ENCODE measurements at places on chromosomes 2 and 18. TPM values are rescaled to one million over a fixed set of nuclear protein-coding genes. Genes with fewer than 3 reads are reported as not detected.
A peak's percentile ranks its signal among the peaks of the same experiment; 100 is the strongest.

- no peak for DNase-seq
Observed at GRCh38 chr18:47345291-47345690, 93.8 kb upstream of the SKOR2 start.

GRCh38 chr2:32801741-32802140 lies 145.0 kb upstream of the LTBP1 start:
- DNase-seq, result no peak

GRCh38 chr2:119549241-119549640 lies 5.0 kb downstream of the CFAP221 start:
- DNase-seq, result peak; percentile 67

DNA sequence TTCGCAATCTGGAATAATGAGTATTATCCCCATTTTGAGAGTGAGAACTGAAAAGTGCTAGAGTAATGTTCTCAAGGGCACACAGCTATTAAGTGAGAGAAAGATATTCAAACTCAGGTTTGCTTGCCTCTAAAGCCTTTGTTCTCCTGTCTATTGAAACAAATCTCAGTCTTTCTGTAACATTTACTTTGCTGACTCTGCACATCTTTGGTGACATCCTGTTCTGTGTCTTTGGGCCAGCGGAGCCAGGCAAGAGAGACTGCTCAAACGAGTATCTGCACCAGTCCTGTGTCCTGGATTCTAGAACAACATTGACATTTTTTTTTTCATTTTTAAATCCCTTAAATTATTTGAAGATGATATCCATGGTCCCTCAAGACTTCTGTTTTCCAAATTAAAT lies 1539.2 kb upstream of the PIK3C3 start:
- DNase-seq, result no peak

Gene PAX3
- total RNA-seq, result not detected

Gene SPAST
- 37.6 TPM for total RNA-seq
